ENCODE measurements at places on chromosomes 16 and 17.

DNA sequence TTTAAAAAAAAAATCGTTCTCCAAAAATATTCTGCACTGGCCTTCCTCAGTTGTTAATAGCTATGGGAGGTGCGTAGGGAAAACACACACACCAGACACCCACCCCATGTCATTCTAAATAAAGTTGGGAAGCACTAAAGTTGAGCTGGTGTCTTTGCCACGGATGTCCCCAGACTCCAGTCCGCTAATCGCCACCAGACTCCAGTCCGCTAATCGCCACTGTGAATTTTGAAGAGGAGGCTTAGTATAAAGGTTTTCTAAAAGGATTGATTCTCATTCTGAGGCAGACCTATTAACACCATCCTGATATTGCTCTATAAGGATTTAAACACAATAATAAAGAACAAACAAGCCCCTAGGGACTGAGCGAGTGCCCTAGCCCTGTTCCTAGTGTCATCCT, 22.7 kb upstream of the CPSF4L start:
- DNase-seq, result no peak

- no peak for DNase-seq
Measured at GRCh38 chr16:84043486-84044117, 1.0 kb upstream of the SLC38A8 start.

- no peak for DNase-seq
Measured at GRCh38 chr16:13970708-13971422, 50.9 kb downstream of the ERCC4 start.

GRCh38 chr16:66842765-66843164, 1.4 kb upstream of the CA7 start:
- DNase-seq, result no peak
